SK-MEL-5 (cell line): ENCODE measurements at places on chromosomes 3 and 15.

GRCh38 chr15:75661756-75662140 lies 14.0 kb downstream of the SNX33 start:
- DNase-seq, result no peak

- DNase-seq, result no peak
Measured at GRCh38 chr15:33716025-33716424, 252.3 kb upstream of the CHRM5 start.

DNA sequence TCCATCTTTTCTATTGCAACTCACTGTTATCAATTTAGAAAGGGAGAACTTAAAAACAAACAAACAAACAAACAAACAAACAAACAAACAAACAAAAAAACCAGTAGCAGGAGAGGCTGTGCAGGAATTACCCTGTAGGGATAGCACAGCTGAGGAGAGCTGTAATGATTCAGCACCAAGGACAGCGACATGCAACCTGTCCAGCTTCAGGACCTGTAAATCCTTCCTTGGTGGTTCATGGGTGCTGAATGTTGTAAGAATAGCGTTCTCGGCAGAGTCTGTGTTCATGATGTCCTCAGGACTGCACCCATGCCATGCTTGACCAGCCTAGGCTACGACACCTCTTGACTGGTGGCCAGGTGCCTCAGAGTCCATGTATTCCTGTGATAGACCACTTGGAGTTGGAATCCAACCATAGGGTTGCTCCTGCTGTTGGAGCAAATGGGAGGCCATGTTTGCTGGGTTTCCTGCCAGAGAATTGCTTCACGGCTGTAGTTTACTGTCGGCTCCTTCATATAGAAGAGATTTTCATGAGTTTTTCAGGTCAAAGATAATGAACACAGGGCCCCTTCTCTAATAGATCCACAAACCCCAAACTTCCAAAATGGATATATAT lies 65.9 kb downstream of the CACNA2D3 start:
- peak; percentile 46 for DNase-seq

DNA sequence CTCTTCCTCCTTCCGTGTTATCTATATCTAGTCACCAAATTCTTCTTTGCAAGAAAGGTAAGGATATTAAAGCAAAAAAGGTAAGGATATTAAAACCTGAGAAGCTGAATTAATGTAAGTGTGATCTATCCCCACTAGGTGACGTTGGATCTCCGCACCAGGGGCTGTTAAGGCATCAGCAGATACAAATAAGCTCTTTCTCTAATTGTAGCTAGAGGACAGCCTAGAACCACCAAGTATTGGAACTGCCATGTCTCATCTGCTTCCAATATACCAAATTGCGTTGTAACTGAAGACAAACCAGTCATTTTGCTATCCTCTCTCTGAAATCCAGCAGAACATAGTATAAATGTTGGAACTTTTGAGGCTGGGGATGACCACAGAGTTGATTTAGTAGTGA lies 471.2 kb upstream of the TGFBR2 start:
- DNase-seq, result peak; percentile 75

DNA sequence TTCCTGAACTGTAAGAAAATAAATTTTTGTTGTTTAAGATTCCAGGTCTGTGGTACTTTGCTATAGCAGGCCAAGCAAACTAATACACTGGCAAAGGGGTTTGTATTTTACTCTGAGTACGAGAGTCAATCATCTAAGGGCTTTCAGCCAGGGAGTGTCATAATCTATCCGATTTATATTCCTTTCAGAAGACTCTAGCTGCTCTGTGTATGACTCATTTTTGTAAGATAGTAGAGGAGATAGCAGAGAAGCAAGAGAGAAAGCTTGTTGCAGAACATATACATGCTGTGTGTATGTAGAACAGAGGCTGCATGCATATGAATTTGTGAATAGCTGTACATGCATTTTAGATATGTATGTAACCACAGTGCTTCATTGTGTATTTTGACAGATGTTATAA lies 577.9 kb upstream of the EPHA6 start:
- DNase-seq, result no peak

DNA sequence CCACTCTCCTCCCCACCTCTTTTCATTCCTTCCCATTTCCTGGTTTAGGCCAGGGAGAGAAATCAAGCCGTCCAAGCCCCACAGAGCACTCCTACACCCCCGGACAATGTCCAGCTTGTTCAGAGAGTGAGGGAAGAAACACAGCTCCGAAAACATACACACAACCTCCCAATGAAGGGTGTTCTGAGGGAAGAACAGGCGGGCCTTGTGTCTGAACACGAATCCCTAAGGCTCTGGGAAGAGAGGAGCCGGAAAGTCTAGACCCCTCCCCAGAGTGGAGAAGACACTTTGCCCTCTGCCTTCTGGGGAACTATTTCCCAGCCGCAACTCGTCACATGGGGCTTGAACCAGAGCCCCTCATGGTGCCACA lies 30.5 kb downstream of the ACAN start:
- peak; percentile 76 for DNase-seq

DNA sequence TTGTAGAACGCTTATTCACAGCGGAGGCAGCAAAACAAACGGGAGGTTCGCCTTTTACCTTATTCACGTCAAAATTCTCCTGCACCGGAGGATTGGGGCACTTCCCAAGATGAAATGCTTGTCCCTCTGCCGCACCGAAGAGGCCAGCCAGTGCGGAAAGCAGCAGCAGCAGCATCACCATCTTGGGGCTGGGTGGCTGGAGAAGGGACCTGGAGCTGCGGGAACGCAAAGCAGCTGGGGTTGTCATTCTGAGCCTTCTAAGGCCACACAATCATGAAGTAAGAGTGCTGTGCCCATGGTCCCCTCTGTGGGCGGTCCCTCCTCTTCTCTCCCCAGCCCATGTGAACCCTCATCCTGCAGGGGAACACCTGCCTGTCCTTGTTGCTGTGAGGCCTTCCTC lies 4.5 kb downstream of the APOD start:
- DNase-seq, result no peak

GRCh38 chr3:138332472-138333073 lies 2.9 kb upstream of the NME9 start:
- peak; percentile 64 for DNase-seq

- no peak for DNase-seq
Measured at GRCh38 chr3:100158918-100159330, 44.6 kb upstream of the FILIP1L start.

DNA sequence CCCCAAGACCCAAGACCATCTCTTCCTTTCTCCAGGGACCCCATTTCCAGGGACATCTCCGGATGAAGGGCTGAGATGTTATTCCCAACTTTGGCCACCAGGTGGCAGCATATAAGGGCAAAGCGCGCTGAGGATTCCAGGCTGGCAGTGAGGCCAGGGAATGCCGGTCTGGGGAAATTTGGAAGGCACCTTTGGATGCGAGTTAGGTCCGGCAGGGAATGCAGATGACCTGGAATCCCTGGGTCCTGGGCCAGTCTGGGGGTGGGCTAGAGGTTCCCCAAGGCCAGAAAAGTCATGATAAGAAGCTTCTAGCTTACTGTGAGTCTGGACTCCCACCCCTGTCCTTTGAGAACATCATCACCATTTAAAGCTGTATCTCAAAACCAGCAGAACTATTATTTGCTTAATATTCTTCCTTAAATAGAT lies 1.6 kb upstream of the CHST13 start:
- DNase-seq, result peak; percentile 69

- DNase-seq, result no peak
Measured at GRCh38 chr15:65576664-65577063, 34.3 kb downstream of the INTS14 start.
